ENCODE measurements at places on chromosomes 16 and 17.

GRCh38 chr16:31475946-31476302 is 4.0 kb downstream of the TGFB1I1 start:
- no peak for DNase-seq

DNA sequence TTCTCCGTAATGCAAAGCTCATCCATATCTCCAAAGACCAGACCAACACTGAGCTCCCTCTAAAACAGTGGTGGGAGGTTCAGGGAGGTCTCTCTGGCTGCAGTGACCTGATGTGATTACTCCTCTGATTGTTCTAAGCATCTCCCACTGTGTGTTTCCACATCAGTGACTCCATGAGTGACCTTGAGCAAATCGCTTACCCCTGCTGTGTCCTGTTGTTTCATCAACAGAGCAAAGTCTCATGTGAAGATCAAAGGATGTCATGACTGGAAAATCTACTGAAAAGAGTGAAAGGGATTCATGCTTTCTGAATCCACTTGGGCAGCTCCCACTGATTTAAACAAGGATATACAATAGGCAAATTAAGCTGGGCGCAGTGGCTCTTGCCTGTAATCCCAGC is 352.9 kb downstream of the TMEM114 start:
- no peak for DNase-seq

DNA sequence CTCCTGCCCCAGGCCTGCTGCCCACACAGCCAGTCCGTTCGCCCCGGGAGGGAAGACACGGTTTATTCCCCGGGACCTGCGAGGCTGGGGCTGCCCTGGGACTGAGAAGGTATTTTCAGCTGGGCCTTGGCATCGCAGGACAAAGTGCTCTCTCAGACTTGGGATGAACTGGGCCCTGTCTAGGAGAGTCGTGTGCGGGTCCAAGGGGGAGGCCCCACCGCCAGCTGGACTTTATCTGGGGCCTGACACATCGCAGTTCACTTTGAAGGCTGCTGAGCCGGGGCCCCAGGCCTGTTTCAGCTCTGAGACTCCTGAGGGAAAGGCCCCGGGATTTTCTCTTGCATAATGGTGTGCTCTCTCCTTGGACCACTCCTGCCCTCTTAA is 6.8 kb downstream of the CRISPLD2 start:
- DNase-seq: no peak

DNA sequence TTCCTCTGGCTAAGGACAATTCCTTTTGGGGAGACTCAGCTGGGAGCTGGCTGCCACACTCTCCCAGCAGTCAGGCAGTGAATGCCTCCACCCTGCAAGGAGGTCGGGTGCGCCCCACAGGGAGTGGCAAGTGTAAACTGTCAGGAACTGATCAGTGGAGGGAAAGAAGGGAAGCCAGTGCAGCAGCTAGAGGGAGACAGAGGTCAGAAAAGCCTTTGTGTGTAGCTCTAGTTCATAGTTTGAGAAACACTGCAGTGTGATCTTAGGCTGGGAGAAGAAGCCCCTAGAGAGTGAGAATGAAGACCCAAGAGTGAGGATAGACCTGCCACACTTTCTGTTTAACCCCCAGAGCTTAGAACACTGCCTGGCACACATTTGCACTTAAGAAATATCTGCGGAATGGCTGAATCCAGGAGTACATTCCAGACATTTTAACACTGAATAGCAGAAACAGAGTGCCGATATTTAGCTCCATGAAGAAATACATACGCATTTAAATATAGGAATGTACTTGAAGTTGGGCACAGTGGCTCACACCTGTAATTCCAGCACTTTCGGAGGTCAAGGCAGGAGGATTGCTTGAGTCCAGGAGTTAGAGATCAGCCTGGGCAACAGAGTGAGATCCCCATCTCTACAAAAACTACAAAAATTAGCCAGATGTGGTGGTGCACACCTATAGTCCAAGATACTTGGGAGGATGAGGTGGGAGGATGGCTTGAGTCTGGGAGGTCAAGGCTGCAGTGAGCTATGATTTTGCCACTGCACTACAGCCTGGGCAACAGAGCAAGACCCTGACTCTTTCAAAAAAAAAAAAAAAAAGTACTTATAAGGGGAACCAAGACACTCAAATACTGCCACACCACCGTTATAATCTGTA is 11.1 kb upstream of the SLC5A11 start:
- no peak for DNase-seq

GRCh38 chr16:78816499-78817195 is 717.2 kb downstream of the WWOX start:
- DNase-seq: no peak

GRCh38 chr17:82839617-82840292 is at the start of gene ZNF750:
TSS of gene ZNF750 (minus strand) at chr17:82840022. CDS start at chr17:82832454, 7,568 bp downstream.
- DNase-seq: no peak

DNA sequence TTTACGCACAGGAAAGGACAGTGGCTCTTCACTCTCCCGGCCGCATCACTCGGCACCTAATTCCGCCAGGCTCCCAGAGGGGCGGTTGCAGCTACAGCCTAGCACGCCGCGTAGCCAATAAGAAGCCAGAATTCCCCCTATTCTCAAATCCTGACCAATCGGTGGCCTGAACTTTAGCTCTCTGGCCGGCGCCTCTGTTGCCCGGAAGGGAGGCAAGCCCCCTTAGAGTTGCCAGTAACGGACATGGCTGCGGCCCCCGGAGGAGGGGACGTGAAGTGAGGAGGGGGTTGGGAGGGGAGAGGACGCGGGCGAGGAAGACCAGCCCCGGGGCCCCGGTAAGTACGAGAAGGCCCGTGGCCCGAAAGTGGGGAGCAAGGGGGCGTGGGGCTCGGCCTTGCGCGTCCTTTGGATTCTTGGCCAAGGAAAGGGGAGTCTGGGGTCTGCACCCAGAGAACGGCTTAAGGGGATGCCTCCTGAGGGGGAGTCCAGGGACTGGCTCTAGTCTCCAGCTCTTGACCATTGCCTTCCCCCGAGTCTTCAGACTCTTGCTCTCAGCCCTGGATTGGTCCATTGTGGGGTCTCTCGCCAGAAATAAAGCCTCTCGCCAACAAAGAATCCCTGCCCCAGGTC is at the start of gene TMEM94:
Gene TMEM94, plus strand, starts transcription at position 219 of the 630 bp plus-strand sequence. CDS start 15,271 bp downstream, outside the sequence.
- DNase-seq: peak; percentile 98

DNA sequence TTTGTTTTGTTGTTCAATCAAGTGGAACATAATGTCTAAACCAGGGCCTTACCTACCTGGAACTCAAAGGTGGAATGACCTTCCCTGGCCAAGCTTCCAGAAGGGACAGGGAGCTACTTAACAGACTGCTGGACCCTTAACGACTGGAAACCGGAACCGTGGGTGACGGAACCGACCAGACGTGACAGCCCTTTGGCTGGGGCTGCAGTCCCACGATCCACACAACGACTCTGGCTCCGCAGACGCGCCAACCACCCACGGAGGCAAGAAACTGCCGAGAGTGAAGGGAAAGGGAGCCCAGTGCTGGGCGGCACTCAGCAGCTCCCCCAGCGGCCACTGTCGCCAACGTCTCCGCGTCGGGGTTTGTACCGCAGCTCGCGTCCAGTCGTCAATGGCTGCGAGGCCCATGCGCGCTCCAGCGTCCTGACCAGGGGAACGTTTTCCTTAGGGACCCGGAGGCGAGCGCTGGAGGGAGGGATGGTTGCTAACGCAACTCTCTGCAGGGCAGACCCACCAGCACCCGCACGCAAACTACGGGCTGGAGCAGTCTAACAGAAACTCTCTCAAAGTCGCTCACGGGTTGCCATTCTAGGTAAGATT is 5.5 kb upstream of the KIF22 start:
- no peak for DNase-seq
